Renal cortical epithelial cell (primary cell): ENCODE measurements at places on chromosomes 13 and 19. TPM values are rescaled to one million over a fixed set of nuclear protein-coding genes. Genes with fewer than 3 reads are reported as not detected.

Gene SMIM44
- 2.1 TPM in 1 of 2 replicates, not detected in the other for total RNA-seq

GRCh38 chr13:78499802-78500201 lies 103.5 kb downstream of the POU4F1 start:
- no peak for DNase-seq

Gene NPHS1
- not detected in 2 replicates for total RNA-seq

DNA sequence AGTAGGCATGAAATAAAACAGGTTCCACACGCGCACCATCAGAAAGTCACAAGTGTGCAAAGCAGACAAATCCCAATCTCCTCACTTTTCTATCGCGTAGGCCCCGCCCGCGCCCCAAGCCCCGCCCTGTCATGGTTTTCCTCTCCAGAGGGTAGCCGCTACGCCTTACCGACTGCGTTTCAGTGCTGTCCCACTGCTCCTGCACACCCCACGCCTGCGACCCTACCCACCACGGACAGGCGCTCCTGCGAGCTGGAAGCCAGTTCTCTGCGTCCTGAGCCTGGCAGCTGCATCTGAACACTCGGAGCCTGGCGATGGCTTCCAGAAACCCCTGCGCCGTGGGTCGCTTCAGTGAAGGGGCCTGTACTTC lies 379 bp upstream of the ZNF470 start:
- no peak for DNase-seq

Gene TMEM145
- total RNA-seq: not detected in 2 replicates

Gene CEACAM19
- total RNA-seq: under 0.01 and 9.4 TPM in 2 replicates

DNA sequence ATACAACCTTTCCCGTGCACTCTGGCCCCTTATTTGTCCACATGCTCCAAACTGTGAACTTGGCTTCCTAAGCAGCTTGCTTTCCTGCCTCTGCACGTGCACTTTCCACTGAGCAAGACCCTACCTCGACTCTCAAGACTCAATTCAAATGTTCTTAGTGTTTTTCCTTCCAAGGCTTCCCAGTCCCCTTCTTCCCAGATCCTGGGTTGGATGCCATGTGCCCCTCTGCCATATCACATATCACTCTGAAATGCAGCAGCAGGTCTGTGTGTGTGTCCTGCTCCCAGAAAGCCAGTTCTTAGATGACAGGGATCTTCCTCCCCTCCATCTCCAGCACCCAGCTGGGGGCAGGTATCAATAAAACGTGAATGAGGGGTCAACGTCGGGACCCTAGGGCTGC lies 3.0 kb downstream of the ZNF557 start:
- no peak for DNase-seq

Gene ONECUT3
- total RNA-seq: not detected in 2 replicates

DNA sequence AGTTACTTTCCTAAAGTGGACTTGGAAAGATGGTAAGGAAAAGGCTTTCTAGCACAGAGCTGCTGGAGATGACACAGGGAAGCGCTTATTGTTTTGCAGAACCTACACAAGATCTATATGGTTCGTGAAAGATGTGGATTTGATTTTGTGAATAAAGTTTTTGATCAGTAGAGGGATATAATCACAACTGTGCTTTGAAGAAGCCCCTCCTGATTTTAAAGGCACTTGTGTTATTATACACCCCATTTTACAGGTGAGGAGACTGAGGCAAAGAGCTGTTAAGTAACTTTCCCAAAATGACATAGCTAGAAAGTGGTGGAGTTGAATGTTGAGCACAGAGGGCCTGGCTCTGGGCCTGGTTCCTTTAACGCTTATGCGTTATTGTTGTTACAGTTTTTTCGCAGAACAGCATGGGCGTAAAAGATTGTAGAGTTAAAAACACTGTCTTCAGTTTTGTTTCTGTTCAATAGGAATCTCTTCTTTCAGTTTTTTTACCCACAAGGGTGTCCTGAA lies 1.4 kb downstream of the TDRD3 start:
- DNase-seq: peak; percentile 20

- DNase-seq: no peak
These were observed 27.5 kb upstream of the SERPINE3 start for GRCh38 chr13:51311957-51312520.

- no peak for DNase-seq
These were observed 10.5 kb downstream of the MYH14 start for GRCh38 chr19:50213925-50214324.

DNA sequence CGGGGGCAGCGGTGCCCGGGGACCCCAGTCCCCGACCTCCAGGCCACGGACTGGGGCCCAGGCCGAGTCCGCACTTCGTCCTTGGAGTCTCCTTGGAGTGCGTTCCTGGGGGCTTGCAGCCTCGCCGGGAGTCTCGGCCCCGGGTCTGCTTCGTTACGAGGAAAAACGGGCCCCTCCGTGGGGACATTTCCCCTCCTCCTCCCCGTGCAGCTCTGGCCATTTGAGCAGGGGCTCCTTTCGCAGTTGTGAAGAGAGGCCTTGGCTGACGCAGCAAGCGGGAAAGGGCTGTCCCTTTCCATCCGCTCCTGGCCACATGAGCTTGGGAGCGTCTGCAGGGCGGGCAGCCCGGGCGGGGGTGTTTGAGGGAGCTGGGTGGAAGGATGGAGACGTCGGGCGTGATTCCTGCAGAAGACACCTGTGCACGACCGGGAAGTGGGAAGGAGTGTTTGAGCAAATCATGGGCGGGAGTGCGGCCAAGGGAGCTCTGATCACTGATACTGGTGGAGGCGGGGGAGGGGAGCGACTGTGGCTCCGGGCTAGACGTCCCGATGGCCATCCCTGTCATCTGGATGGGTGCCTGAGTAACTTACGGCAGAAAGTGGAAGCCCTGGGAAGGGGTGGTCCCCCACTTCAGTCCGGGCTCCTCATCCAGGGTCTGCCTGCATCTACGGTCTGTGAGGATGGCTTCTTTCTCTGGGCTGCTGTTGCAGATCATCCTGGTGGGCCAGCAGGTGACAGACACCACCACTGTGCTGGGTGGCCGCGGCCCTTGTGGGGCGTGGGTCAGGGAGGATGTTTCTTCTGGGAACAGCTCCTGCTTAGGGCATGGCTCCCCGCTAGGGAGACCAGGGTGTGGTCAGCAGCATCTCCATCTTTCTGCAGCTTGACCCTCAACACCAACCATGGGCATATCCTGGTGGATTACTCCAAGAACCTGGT lies 736 bp downstream of the GPI start:
- no peak for DNase-seq

- DNase-seq: peak; percentile 68
These were observed 484.5 kb downstream of the LIG4 start for GRCh38 chr13:107730813-107731212.

DNA sequence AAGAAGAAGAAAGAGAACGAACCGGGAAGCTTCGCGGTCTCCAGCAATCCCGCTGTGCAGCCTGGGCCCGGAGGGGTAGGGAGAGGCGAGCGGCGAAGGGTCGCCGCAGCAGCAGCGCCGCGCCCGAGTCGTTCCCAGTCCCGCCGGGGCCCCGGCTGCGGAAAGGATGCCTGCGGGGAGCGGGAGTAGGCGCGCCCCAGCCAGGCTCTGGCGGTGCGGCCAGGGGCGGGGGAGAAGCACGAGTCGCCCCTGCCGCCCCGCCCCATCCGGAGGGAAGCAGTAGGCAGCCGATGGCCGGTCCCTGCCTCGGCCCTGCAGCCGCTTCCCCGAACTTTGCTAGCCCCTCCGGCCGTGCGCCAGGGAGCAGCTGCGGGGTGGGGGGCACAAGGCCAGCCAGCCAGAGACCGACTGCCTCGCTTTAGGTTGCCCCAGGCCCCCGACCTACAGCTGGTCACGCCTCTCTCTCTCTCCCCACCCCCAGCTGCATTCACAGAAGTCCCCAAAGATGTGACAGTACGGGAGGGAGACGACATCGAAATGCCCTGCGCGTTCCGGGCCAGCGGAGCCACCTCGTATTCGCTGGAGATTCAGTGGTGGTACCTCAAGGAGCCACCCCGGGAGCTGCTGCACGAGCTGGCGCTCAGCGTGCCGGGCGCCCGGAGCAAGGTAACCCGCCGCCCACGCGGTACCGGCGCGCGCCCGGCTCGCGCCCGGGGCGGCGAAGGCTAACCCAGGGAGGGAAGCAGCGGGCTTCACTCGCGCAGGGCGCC lies 1.1 kb downstream of the VSTM2B start:
- DNase-seq: no peak

DNA sequence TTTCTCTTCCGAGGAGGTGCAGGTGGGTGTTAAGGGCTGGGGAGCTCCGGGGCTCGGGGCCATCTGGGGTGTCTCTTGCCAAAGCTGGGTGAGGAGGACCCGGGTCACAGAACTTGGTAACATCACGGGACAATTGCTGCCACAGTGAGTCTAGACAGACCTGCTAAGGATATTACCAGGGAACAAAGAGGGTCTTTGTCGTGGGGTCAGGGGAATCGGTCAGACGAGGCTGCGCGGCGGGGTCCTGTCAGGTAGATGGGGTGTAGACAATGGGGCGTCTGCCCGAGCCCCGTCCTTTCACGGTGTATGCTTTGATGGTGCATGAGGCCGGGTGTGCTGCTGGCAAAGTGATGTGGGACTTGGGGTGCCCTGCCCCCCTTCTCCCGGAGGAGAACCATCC lies 7.8 kb downstream of the PGPEP1 start:
- DNase-seq: no peak

Gene FAM32A
- 173 and 192 TPM in 2 replicates for total RNA-seq

DNA sequence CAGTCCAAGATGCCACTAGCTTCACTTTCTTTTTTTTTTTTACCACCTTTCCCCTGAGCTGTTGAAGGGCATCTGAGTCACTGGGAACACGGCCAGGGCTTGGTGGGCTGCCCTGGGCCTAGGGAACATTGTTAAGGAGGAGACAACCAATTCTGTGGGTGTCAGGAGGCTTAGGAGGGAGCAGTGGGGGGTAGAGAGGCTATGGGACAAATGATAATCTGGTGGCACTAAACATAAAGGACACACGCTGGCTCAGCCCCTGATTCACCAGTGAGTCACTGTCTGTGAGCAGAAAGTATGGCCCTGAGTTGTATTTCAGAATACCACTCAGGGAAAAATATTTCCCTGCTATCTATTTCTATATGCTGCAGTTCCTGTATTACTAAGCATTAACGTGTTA lies 207.8 kb downstream of the DCLK1 start:
- DNase-seq: peak; percentile 56

DNA sequence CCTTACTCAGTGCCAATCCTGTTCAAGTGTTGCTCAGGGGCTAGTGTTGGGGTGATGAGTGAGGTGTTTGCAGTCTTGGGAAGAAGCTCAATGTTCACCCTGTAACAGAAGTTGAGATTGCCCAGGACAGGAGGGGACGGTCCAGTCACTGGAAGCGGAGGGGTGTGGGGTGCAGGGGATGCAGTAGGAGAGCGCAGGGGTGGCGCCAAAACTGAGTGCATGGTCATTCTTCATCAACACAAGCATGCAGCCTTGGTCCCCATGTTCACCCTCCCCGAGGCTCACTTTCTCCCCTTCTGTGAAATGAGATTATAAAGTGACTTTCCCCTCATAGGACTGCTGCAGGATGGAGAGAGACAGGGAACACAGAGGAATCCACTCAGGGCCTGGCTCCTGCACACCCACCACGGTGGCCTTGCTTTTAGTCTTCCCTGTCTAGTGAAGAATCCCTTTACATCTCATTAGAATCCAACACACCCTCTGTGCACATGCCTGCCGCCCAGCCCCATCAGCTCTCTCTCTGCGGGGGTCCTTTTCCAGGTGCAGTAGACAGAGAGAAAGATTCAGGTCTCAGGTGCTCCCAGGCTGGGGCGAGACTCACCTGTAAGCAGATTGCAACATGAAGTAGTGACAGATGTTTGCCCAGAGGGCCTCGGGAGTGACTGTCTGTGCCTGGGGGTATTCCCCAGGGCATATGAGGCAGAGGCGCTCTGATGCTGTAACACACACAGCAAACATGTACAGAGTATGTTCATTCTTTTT lies 93.2 kb downstream of the TSHZ3 start:
- no peak for DNase-seq

GRCh38 chr19:23914402-23915286 lies at the start of gene ZNF726:
Gene ZNF726, plus strand, starts transcription at chr19:23914886. Its CDS starts 109 bp downstream, at chr19:23914995.
- peak; percentile 96 for DNase-seq

DNA sequence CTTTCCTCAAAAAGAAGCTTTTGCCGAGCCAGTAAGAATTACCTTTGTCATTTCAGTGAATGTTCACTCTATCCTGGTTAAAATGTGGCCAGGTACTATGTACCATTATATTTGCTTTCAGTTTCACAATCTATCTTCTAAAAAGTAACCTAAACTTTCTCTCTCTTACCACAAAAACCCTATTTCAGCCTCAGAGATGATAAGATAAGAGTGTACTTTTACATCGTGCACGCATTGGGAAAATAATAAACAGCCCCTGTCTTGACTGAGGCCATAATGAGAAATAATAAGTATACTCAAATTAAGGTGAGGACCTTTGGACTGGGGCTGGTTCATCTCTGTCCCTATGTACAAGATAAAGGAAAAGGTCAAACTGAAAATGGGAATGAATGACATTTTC lies 77.7 kb downstream of the ZNF726 start:
- no peak for DNase-seq

DNA sequence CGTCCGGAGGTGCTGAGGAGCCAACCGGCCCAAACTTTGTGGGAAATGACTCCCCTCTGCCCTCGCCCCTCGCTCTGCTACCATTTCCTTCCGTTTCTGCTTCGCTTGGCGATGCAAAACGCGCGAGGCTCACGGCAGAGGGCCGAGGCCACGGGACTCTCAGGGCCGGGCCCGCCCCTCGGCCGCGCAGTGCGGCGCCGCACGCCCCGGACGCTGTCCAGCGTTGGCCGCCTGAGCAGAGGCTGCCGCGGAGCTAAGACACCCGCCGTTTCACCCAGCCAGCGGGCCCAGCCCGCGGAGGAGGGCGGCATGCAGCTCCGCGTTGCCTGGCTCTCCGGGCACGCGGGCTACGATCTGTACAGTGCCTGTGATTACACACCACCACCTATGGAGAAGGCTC lies 2.1 kb upstream of the ZNF578 start:
- no peak for DNase-seq

Gene NECTIN2
- 119 and 183 TPM in 2 replicates for total RNA-seq

DNA sequence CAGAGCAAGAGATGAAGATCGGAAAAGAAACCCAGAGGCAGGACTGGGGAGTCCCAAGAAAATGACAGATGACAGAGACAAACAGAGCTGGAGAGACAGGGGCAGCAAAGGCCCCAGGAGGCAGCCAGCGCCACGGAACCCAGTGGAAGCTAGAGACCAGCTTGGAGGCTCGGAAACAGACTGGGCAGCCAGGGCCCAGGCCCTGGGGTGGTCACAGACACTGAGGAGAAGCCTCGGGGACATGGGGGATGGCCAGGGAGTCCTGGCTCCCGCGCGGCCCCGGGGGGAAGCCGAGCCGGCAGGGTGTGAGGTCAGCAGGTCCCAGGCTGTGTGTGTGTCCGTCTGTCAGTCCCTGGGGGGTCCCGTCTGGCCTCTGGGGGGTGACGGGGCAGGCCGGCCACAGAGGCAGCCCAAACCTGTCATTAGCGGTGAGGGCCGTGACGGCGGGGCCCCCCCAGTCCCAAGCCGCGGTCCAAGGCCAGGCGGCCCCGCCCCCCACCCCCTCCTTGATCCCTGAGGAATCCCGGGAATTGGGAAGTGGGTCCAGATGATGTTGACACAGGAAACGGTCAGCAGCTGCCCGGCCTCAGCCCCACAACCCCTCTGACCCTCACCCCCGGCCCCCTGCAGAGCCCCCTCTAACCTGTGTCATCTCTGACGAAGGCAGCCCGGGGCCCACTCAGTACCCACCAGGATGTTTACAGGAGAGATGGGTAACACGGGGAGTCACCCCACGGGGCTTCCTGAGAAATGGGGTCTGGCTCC lies 2.5 kb upstream of the TMEM190 start:
- no peak for DNase-seq

GRCh38 chr13:65889368-65889767 lies 1340.8 kb downstream of the PCDH9 start:
- DNase-seq: no peak

GRCh38 chr13:107803822-107804495 lies 411.4 kb downstream of the LIG4 start:
- peak; percentile 71 for DNase-seq

- DNase-seq: no peak
These were observed 527.6 kb downstream of the LMO7 start for GRCh38 chr13:76163761-76164160.

- DNase-seq: no peak
These were observed 492.6 kb downstream of the RFC3 start for GRCh38 chr13:34310539-34310938.

Gene SAFB2
- 12.3 and 57.2 TPM in 2 replicates for total RNA-seq
